NCI-H2081 treated with DMSO at 0.1 percent for 48 hours (cell line): ENCODE measurements at places on chromosomes 3 and 15.

GRCh38 chr15:39851500-39852092, 68.5 kb downstream of the GPR176 start:
- DNase-seq, result no peak

DNA sequence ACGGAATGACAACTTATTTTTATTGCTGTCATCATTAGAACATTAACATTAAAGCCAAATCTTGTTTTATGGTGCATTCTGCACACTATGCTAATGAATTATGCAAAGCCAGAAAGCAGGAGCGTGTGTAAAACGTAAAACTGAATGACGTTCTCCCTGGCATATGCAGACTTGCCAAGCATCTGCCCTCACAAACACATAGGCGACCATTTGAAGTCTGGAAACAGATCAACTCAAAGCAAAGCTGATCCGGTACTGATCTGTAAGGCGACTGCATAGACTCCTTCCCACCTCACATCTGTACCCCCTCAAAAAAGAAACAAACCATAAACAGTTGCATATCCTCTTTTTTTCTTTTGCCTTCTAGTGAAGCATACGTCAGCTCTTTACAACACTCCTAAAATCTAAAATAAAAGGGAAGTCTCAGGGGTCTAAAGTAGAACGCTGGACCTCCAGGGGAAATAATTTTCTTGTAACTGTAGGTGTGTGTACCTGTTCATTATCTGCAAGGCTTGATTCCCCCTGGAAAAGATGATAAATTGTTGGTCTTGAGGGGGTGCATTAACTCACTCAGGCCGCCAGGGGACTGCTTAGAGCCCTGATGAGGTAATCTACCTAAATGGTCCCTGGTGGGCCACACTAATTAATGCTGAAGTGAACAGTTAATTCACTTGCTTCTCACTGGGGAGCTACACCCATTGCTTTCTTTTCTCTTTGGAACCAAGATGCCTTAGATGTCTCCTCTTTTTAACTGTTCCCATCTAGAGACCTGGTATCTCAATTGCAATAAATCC, 231.4 kb downstream of the CDIN1 start:
- DNase-seq, result no peak

DNA sequence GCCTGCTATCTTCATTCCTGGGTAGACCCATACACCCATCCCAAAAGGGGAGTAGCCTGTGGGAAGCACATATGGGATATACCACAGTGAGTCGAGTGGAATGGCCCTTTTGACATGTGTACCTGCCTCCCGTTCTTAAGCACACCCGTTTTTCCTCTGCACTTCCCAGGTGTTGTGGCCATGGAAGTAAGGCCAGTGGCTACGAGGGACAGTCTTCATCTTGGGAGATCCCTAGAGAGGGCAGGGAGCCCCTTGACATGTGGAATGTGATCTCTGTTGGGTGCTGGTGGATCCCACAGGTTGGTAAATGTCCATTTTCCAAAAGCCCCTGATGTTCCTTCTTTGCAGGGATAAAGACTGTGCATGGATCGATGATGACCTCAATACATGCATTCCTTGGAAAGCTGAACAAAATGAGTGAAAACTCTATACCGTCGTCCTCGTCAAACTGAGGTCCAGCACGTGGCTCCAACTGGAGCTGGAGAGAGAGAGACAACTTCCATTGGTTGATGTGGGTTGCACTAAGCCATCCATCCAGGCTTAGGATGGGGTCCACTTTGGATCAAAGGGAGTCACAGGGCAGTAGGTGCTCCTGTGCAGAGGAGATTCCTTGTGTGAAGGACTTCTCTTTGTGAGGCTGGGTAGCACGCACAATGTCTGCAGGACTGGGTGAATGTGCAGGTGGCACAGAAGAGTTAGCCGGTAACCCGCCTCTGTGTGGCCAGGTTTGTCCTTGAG, 136.8 kb downstream of the SNRPN start:
- no peak for DNase-seq

- DNase-seq, result no peak
Measured at GRCh38 chr3:20658491-20658890, 472.5 kb upstream of the SGO1 start.

- DNase-seq, result no peak
Measured at GRCh38 chr3:42539871-42540714, 37.6 kb downstream of the VIPR1 start.
